NCI-H2081 treated with DMSO at 0.1 percent for 48 hours (cell line): ENCODE measurements at places on chromosomes 7 and 10.

DNA sequence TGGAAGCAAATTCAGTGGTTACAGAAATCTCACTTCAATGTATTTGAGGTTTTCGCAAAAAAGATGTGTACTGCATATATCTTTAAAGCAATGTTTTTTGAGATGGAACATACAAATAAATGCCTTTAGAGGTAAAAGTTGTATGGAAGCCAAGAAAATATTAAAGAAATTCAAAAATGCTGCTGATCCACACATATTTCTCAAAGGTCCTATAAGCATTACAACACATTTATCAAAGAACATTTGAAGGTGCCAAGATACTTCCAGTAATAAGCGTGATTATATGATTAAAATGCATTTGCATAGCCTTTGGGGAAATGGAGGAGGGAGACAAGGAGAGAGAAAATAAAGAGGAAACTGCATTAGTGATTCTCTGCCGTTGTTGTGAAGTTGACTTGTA, 260.1 kb downstream of the BICC1 start:
- DNase-seq, result no peak

- no peak for DNase-seq
These were observed 29.0 kb downstream of the JAKMIP3 start for GRCh38 chr10:132094581-132095234.

DNA sequence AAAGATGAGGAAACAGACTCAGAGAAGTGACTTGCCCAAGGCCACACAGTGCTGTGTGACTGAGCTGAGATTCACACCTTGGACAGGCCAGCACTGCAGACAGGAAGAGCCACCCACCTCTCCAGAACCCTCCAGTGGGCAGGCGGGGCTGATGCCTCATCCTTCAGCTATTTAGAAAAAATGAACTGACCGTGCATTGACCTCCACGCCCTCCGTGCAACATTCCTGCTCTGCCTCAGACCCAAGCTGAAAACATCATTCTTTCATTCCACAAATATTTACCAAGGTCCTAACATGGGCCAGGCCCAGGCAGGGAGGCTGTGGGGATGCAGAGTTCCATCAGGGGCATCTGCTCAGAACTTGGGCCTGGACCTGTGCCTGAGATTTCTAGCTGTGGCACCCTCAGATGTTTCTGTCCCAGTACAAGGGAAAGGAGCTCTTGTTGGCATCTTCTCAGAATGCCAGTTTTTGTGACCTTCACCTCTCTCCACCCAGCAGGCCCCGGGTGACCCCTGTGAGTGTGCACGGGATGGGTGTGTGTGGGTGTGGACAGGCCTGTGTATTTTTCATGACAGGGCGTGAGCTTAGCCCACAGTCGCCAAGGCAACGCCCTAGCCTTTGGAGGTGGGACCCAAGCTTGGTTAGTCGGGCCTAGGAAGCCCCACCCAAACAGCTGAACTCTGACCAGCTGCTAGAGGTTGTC, 6.5 kb downstream of the VSIR start:
- DNase-seq, result no peak

DNA sequence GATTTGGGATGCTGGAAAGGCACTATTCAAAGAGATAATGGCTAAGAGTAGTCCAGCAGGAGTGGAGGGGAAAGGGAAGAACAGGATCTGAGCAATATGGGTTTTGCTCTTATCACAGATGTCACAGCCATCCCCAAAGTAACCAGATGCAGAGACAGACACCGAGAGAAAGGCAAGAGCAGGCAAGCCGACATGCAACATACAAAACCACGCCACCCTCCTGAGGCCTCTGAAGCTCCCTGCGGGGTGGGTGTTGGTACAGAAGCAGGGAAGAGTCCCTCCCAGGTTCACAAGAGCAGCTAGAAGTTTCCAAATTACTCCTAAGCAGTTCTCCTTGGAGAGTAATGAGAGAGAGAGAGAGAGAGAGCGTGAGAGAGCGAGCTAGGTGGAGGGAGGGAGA, 10.8 kb upstream of the C10orf53 start:
- no peak for DNase-seq

DNA sequence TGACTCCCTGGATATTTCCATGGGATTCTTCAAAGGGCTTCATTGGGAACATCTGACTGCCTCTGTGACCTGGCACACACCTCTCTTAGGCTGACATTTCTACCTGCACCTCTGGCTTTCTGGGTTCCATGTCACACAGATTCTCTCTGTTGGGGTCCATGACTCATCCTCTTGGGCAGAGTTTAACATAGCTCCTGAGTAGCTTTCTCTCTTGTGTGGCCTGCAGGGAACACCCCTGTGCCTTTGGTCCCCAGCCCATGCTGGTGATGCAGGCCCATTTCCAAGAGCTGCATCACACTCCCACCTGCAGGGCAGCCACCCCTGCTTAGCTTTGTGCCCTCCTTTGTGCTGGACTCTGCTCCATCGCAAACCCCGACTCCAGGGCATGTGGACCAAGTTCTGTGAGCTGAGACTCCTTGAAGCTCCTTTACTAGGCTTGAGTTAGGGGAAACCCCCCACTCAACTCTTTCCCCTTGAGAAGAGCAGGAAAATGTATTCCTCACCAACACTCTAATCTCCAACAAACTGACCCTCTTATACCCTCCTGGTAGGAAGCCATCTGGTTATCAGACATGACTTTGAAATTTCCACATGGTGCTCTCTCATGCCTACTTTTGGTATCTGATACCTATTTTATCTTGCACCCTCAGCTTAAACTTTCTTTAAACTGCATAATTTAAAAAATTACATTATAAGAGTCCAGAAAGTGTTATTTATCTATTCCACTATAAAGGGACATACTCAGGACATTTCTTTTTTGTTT, 93.3 kb downstream of the ZNF777 start:
- DNase-seq, result no peak

DNA sequence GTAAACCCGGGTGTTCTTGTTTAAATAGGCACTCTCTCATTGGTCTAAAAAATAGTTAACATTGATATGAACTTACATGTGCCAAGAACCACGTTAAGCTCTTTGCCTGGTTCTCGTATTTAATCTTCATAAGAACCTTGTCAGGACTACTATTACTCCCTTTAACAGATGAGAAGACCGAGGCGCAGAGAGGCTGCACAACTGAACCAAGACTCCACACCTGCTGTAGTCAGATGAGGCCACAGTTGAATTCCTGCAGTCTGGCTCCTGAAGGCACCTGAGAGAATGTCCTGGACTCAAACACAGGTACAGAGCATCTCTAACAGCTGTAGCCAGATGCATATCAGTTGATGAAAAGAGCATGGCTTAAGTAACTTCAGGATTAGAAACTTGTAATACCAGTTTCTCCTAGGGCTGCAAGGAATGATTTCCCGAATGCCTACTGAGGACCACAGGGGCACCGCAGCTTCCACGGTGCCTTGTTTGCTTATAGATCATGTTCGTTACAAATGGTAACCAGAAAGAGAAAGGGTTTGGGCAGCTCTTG, 9.5 kb downstream of the DDC start:
- no peak for DNase-seq
